Inflammatory macrophage (primary cell): ENCODE measurements at places on chromosomes 16 and 17.

GRCh38 chr16:83715217-83715920 lies 92.4 kb upstream of the HSBP1 start:
- no peak for DNase-seq

GRCh38 chr17:2780931-2781454 lies 15.2 kb upstream of the RAP1GAP2 start:
- DNase-seq = no peak

- no peak for DNase-seq
Observed at GRCh38 chr16:85857406-85857805, 41.6 kb upstream of the IRF8 start.

DNA sequence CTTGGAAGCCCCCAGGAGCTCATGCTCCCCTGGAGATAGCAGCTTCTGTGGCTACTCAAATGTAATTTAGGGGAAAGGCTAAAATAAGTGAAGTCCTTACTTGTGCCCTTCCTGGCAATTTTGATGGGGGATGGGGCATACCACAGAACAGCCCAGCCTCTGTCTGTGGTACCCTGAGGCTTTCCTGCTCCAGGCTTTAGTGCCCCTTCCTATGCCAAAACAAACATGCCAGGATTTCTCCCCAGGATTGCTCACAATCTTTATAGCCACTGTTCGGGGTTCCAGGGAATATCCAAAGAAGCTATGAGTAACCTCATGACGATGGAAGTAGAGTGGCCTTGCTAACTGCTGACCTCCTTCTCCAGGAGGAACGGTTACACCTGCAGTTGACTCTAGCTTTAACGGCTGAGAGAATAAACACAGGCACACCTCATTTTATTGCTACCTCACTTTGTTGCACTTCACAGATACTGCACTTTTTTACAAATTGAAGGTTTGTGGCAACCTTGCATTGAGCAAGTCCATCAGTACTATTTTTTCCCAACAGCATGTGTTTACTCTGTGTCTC lies 24.9 kb downstream of the CCL4 start:
- DNase-seq = no peak

GRCh38 chr17:12386225-12386624 lies 279.5 kb upstream of the MYOCD start:
- DNase-seq = no peak

DNA sequence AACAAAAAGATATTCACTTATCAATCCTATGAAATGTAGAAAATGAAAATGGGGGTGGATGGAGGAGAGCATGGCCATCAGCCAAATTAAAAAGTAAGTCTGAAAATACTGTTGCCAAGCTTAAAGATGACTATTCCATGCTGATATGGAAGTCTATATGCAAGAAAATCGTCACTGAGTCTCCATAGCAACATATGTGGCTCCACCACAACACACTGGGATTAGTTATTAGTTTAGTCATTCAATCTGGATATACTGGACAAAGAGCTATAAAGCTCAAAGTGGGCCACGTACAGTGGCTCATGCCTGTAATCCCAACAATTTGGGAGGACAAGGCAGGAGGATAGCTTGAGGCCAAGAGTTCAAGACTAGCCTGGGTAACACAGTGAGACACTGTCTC lies 24.7 kb upstream of the PSMD7 start:
- DNase-seq = no peak

GRCh38 chr16:11914210-11915113 lies 1.3 kb downstream of the GSPT1 start:
- no peak for DNase-seq

DNA sequence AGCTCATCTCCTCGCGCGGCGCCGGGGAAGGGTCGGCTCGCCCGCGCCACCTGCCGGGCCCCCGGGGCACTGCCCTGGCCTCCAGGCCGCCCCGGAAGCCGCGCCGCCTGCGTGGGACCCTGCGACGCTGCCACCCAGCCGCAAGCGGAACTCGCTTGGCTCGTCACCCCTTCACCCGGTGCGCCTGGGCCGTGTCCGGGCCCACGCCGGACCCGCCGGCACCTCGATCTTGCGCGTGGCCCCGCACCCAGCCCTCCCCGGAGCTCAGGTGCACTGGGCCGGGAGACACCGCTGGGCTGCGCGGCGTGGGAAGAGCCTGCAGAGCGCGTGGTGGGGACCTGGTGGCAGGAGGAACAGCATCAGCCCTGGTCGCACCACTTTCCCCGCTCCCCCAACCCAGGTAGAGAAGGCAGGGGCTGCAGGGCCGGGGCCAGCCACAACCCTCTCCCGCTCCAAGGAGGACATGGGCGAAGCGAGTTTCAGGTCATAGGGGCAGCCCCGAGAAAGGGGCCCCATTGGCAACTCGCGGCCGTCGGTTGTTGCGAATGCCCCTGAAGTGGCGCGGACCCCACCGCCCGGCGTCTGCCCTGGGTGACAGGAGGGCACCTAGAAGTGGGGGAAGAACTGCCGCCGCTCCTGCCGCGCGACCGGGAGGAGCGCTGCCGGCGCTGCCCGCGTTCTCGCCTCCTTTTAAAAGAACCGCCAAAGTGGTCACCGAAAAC lies 363 bp upstream of the MIF4GD start:
- peak; percentile 90 for DNase-seq

DNA sequence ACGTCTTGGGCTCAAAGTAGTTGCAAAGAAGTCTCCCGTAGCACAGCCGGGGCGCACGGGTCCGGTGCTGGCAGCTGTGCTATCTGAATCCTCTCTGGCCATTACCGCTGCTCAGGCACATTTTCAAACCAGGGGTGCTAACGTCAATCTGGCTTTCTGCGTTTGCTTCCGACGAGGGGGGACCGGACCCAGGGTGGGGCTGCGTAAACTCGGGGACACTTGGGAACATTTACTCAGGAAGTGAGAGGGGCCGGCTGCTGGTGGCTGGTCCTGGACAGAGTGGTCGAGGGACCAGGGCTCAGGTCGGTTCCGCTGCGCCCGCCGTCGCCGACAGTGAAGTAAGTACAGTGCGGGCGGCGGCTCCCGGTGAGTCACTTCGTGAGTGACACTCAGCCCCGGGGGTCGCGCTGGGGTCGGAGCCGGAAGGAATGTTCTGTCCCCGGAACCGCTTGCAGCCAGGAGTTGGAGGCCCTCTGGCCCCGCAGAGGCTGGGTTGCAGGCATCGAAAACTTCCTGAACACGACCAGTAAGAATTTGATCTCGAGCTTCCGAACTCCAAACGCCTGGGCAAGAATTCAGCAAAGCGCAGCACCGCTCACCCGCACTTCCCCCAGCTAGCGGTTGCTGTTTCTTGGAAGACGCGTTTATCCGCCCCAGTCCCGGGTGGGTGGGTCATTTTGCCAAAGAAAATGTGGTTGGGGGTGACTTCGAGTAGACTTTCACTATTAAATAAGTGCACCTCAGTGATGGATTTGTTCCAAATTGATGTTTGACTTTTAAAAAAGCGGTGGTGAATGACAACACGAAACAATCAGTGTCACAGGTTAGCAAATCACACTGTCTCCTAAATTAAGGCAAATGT lies 1.4 kb upstream of the HS3ST3B1 start:
- DNase-seq = no peak

- DNase-seq = no peak
Observed at GRCh38 chr17:6684460-6684783, 28.7 kb downstream of the SLC13A5 start.

DNA sequence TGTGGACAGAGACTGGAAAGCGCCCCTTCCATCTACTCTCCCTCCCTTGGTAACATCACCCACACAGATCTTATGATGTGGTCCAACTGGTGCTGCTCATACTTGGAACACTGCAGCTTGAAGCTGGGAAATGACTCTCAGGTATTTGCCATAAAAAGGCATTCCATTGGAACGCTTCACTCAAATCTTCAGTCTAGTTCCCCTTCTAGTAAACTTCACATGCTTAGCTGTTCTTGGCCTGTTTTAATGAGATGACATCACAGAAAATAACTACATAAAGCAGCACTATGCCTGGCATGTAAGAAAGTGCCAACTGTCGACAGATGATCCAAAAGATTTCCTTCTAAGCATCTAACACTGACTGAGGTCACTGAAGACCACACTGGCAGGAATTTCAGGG lies 9.3 kb downstream of the ZNF263 start:
- no peak for DNase-seq

DNA sequence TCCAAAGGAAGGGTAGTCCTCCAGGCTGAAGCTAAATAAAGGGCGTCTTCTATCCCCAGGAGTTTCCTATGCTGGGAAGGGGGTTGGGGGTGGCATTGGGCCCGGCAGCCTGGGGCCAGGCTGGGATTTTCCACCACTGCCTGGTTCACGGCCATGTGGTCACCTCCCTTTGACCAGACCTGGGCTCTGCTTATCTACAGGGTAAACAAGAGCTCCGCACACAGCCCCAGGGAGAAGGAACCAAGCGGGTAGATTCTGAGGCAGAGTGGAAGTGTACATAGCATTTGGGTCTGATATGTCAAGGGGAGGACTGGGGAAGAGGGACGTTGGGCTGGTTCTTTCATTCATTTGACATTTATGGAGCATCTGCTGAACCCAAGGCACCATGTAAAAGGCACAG lies 27.2 kb upstream of the TMEM220 start:
- no peak for DNase-seq

DNA sequence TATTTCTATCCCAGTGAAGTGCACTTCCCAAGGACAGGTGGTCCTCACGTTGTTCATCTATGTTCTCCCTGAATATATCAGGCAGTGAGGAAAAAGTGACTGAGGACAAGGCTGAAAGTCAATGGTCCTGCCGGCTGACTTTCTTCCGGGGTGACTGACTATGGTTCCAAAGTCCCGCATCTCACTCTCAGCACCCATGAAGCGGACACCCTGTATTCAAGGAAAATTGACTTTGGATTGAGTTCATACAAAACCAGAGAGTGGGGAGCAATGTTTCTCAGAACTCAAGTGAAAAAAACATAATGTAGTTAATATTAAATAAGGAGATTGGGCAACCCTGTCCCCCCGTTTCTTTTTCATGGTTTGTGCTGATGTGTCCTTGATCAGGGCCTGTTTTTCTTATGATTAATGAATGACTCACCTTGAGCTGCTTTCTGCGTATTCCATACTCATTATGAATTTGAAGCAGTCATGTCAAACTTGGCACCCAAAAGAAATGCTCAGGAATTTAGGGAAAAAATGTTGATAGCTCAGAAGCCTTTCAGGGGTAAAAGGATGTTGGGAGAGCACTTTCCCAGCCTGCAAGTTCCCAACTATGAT lies 184.0 kb downstream of the CYLD start:
- no peak for DNase-seq
